ENCODE measurements at places on chromosomes 2 and 18. TPM values are rescaled to one million over a fixed set of nuclear protein-coding genes. Genes with fewer than 3 reads are reported as not detected.
A peak's percentile ranks its signal among the peaks of the same experiment; 100 is the strongest.

- no peak for DNase-seq
These were observed 483.3 kb downstream of the PLCL1 start for GRCh38 chr2:198287706-198288105.

DNA sequence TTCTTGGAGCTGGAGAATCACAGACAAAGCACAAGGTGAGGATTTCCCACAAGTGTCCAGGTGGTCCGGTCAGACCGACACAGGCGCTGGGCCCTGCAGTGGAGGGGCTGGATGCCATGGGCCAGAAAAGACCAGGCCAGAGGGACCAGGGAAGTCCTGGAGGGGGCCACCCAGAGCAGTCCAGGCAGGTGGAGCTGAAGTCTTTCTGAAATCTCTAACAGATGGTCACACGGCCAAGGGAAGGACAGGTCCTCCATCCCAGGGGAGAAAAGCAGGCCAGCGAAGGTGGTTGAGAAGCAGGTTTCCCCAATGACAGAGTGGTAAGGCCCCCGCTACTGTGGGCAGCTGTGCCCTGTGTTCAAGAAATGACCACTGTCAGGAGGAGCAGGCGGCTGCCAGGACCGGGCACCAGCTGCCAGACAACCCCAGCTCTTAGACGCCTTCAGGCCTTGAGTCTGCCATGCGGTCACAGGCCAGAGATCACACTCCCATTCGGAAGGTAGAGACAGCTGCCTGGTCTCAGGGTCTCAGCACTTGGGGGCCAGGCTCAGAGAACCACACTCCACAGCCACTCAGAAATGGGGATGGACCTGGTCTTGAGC lies 25.9 kb downstream of the HS1BP3 start:
- DNase-seq = no peak

DNA sequence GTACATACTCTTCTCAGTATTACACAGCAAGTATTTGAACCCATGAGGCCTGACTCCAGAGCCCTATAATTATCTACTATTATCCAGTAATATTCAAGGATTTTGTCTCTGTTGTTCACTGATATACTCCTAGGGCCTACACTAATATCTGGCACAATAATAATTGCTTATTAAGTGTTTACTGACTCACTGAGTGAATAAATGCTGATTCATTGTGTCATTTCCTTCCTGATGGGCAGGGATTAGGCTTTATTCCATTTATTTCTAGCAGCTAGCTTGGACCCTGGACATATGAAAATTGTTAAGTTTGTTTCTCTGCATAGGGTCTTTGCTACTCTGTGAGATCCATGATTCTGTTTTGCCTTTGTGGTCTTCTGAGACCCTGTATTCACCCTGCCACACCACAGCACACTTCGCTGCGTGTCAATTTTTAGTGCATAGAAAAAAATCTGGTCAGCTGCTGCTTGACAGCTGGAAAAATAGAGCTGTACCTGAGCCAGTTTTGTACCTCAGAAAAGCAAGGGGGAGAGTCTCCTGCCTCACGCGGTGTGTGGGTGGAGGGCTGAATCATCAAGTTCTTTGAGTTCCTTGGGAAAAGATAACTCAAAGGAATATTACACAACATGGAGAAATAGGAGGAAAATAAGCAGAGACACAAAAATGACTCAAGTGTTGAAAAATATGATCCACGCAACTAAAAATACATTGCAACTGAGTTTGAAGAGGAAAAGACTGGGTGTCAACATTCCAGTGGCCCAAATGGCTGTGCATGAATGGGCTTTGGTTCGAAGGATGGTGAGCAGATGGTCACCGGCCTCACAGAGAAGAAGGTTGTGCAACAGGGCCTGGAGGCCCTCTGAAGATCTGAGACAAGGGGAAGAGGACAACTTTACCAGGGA lies 18.9 kb upstream of the DPP4 start:
- DNase-seq = peak; percentile 51

GRCh38 chr2:157265825-157266224 lies 8.3 kb downstream of the GALNT5 start:
- no peak for DNase-seq

DNA sequence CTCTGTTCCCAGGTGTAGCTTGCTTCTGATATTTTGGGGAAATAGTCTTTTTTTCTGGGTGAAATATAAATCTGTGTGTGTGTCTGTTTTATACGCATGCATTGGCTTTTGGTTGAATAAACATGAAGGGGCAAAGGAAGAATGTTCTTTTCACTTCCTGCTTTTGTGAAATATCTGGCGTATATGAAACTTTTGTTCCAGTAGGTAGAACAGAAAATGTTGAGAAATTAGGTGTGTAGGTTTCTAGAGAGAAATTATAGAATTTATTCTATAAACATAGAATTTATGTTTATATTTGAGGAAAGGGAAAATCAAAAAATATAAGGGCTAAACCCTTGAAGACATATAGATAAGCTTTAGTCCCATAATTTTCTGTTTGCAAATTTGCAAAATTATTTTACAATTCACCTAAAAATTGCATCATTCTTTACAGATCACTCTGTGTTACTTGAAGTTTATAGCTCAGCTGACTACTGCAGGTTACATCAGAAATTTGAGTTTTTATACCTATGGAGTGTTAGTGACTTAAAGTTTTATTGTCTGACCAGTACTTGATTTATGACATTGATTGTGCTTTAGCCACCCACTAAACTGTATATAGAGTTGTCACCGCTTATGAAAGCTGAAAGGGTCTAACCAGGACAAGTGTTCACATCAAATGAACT lies 116.1 kb downstream of the FAM117B start:
- no peak for DNase-seq

GRCh38 chr2:105754011-105754410 lies 9.3 kb downstream of the NCK2 start:
- DNase-seq = no peak

DNA sequence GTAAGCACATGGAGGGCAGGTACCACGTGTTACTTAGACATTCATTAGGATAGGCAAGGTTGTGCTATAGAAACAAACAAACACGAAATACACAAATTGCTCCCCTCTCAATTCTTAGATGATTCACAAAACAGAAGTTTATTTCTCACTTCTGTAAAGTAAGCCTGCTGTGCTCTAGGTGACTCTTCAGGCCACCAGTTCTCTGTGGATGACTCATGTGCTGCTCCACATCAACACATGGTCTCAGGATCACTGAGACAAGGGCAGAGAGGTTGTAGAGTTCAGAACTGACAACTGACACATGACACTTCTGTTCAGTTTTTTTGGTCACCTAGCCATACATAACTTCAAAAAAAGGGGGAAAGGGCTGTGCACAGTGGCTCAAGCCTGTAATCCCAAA lies 70.6 kb downstream of the DAW1 start:
- DNase-seq = no peak

DNA sequence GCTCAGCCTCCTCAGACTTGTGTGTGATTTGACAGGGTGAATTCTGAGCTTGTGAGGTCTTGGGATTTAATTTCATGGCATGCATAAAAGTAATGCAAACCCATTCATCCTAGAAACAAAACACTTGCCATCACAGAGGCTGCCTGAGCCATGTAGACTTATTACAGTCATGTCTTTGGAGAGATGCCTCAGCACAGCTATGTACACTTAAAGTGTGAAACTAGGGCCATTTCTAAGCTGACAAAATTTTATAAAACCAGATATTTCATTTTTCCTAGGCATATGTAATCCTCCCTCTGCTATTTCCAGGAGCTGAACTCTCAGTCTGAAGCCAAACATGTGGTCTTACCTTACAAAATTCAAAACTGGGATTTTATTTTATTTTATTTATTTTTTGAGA lies 322.2 kb upstream of the SPHKAP start:
- no peak for DNase-seq

DNA sequence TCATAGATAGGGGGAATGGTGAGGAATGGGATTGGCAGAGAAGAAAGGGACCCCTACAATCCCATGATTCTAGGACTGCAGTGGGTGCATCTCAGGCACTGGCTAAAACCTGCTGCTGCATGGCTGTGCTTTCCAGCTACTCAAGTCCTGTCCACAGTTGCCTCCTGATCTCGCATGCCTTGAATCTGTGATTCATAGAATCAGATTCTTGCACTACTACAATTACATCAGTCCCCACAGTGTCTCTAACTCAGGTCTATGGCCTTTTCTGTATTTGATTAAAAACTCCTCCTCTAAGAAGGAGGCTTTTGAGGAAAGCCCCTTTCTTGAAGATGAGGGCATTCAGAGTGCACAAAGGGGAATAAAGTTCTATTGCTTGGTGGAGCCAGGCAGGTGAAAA lies 117.4 kb downstream of the LRATD1 start:
- no peak for DNase-seq

DNA sequence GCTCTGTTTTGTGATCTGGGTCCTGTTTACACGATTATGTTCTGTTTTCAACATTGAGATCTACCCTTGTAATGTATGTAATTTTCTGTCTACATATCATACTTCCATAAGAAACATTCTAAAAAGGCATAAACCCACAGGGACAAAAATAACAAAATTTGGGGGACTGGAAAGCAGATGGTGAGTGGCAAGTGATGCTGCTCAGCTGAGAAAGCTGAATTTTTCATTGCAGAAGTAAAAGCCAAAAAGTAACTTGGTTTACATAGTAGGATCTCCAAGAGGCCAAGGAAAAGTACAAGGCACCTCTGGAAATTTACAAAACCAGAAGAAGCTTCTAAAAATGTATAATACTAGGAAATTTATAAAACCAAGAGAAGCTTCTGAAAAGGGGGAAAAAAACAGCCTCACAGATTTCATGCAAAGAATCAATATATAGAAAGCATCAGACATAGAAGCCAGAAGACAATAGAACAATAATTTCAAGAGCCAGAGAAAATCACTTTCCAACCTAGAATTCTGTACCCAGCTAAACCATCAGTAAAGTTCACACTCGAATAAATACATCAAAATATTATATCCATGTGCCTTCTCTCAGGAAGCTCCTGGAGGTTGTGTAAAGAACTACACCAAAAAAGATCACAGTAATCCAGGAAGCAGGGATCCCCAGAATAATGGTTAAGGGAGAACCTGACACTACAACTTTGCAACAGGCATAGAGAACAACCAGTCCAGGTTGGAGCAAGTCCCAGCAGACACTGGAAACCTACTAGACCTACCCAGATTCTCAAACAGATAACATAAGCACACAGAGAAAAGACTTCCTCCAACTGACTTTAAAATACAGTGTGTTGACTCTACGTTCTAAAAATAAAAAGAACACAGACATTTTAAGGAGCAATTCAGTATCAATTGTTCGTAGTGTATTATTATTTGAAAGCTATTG lies 401.7 kb upstream of the HS6ST1 start:
- DNase-seq = no peak

GRCh38 chr2:130841741-130842365 lies 5.1 kb downstream of the ARHGEF4 start:
- DNase-seq = no peak

DNA sequence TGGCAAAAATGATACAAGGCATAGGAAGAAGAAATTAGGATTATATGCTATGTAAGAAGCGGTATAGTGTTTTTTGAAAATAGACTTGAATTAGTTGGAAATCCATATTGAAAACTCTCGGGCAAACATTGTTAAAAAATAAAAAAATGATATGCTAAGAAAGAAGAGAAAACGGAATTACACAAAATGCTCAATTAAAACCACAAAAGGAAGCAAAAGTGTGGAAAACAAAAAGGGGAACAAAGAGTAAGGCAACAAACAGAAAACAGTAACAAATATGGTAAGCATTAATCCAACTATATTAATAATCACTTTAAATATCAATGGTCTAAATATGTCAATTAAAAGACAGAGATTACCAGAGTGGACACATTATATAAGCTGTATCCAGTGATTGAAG lies 58.4 kb downstream of the TXNL1 start:
- no peak for DNase-seq

- no peak for DNase-seq
These were observed 22.0 kb downstream of the MYL12B start for GRCh38 chr18:3283908-3284307.

GRCh38 chr18:71304856-71305255 lies 1016.0 kb downstream of the SOCS6 start:
- no peak for DNase-seq

- DNase-seq = no peak
These were observed 93.7 kb upstream of the HS6ST1 start for GRCh38 chr2:128412181-128412871.

GRCh38 chr2:5885451-5886173 lies 193.4 kb downstream of the SOX11 start:
- no peak for DNase-seq

DNA sequence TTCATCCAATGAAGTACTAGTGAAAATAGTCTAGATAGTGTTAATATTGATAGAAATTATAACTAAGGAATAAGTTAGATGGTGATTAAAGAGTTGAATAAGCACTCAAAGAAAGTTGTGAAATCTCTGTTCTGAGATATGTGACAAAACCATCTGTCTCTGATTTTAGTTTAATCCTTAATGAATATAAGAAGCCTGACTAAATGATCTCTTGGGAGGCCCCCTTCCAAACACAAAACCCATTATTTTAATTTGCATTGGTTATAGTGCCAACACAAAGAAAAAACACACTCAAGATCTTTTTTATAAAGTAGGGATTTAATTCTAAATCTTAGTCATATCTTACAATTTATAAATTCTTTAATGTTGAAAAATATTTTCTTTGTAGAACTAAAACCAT lies 34.0 kb downstream of the SCN2A start:
- DNase-seq = no peak

- no peak for DNase-seq
These were observed 35.1 kb upstream of the CD8A start for GRCh38 chr2:86825693-86826381.

DNA sequence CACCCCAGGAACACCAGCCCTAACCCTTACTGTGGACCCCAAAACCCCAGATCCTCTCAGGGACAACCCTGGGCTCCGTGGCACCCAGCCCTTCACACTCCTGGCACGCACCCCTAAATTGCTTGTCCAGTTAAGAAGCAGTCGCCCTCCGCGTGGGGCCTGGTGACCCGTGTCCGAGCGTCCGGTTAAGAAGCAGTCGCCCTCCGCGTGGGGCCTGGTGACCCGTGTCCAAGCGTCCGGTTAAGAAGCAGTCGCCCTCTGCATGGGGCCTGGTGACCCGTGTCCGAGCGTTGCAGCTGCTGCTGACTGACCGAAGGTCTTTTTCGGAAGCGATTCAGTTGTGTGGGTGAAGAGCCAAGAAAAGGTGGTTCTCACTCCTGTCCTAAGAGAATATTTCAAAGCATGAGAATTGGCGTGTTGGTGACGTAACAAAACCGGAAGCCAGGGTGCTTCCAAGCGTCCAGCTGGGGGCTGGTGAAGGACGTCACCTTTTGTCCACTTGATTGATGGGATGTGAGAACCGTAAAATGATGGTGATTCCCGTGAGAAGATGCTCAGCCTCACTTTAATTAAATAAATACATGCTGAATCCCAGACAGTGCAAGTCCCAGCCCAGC lies 70.5 kb downstream of the KCNG2 start:
- no peak for DNase-seq

GRCh38 chr2:106812383-106812782 lies 73.6 kb downstream of the ST6GAL2 start:
- DNase-seq = no peak

DNA sequence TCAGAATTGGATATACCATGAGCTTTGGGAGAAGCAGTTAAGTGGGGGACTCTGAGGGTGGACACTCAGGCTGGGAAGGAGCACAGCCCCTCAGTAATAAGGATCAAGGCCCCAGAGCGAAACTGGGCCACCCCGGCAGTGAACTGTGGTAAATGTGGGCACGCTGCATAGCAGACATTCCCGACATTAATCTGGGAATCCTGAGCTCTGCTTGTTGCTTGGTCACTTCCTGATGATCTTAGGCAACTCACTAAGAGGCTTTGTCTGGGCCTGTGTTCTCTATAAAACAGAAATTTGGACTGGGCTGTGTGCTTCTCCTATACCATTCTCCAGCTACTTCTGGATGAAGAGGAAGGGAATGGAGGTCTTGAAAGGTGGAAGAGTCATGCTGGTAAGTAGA lies 4.8 kb downstream of the TGFBRAP1 start:
- no peak for DNase-seq

ARHGAP25 gene
- total RNA-seq = 24.9 TPM

IL1RL2 gene
- total RNA-seq = not detected

CHRND gene
- not detected for total RNA-seq

POLR1B gene
- 12.4 TPM for total RNA-seq

NPHP1 gene
- total RNA-seq = 2.7 TPM
